ENCODE measurements at places on chromosomes 1 and 21.

- no peak for DNase-seq
These were observed 39.1 kb upstream of the ENAH start for GRCh38 chr1:225691861-225692516.

DNA sequence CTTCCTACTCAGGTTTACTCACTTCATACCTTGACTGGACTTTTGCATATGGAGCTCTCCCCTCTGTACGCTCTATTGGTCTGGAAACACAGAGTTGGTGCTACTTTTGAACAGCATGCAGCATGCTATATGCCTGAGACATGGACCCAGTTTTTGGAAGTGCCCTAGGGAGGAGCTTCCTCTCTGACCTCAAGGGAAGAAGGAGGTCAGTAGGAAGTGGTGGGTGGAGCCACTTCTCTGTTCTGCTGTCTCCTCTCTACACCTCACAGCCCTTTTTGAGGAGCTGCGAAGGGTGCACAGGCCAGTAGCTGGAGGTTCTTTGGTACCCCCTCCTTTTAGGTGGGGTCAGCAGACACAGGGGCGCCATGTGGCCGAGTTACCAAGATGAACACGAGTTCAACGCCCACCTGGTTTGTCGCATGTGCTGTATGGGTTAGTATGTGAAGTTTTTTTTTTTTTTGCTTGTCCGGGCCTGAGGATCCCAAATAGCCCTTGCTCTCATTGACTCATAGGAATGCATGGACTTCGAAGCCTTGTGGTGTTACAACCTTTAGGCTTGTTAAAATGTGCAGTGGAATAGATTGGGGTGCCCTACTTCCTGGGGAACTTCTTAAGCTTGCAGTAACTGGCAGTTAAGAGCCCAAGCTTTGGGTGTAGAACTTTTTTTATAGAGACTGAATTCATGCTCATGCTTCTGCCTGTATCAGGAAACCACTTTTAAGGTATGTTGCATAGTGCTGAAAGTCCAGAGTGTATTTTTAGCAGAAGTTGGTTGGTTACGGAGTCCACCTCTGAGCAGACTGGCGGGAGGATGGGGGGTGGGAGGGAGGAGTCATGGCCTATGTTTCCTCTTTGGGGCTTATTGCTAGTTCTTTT, 10.7 kb downstream of the MACF1 start:
- no peak for DNase-seq

- no peak for DNase-seq
These were observed 21.5 kb downstream of the EPHB2 start for GRCh38 chr1:22731924-22732720.

- no peak for DNase-seq
These were observed 360.7 kb downstream of the PTBP2 start for GRCh38 chr1:97082160-97082848.

- DNase-seq, result no peak
These were observed 59.3 kb downstream of the IGSF21 start for GRCh38 chr1:18166929-18167328.

DNA sequence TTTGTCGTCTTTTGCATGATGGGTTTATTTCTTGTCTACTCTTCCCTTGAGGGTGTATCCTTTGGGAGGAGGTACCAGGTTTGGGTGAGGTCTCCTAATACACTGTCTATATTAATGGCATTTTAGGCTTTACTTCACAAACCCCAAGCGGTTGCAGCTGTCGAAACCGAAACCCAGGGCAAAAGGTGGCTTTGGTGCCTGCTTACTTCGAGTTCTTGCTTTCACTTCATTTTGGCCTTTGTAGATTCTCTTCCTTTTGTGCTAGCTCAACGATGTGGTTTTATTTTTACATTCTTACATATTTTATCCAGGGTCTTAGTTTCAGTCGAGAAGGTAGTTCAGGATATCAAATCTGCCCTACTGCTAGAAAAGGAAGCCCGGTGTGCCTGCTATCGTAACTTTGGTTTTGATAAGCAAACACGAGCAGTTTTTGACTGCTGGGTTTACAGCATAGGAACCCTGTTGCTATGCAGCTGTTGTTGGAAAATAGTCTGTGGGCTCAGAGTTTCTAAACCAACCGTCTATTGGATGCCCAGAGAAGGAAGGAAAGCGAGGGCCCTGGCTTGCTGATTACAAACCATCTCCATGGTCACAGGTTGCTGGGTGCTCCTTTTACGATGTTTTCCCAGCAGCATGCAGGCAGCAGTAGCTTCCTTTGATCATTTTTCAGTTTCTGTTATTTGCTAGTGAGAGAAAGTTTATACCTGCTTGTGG, 9.8 kb upstream of the TSPAN2 start:
- DNase-seq, result peak; percentile 18

DNA sequence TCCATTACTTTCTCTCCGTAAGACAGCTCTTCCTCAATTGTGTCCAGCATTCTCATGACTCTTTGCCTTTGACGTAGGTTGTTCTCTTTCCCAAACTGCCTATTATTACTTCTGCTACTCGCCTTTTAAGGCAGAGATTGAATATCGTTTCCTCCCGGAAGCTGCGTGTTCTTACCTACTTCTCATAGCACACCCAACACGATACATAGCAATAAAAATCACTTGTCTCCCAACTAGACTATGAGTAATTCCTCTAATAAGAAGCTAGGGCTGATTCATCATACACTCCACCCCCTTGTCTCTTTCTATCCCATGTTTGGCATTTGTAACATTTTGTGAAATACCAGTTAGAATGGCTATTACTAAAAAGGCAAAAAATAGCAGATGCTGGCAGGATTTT, 55.8 kb upstream of the SGIP1 start:
- no peak for DNase-seq

- no peak for DNase-seq
These were observed 69.0 kb downstream of the FAAP20 start for GRCh38 chr1:2125350-2126211.

- DNase-seq, result no peak
These were observed 30.0 kb downstream of the PODN start for GRCh38 chr1:53091841-53092645.

DNA sequence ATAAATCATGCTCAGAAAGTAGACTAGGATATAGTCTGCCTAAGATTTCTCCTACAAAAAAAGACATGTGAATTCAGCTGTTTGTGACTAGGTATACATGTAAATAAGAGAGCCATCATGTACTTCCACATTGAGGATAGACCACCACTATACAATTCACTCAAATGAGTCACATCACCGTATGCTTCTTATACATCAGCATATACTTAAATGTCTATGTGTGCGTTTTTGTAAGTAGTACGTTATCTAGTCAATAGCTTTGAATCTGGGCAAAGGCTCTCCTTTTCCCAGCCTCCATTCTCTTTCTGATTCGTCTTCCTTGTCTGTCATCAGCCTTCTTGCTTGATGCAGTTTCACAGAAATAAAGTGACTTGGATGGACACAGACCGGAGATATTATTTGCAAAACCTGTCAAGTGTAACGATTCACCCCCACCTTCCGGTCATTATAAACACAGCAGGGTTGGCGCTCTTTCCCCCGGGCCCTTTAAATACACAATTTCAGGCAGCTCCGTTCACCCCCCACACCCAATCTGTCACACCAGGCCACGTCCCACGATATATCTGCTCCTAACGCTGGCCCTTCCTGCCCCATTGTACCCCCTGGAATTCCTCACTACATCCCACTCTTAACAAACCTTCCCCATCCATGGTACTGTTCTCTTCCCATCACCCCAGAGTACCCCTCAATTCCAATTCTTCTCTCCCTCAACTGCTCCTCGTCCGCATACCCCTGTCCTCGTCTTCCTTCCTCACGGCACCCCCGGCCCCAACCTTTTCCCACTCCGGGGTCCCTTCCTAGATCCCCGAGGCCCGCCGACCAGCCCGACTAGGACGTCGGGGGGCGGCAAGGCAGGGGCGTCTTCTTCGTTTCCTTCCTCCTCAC, 636 bp downstream of the VAMP4 start:
- peak; percentile 75 for DNase-seq

- no peak for DNase-seq
These were observed 1.7 kb downstream of the PTP4A2 start for GRCh38 chr1:31936278-31936980.

GRCh38 chr1:193211539-193211938, 25.1 kb upstream of the B3GALT2 start:
- no peak for DNase-seq

DNA sequence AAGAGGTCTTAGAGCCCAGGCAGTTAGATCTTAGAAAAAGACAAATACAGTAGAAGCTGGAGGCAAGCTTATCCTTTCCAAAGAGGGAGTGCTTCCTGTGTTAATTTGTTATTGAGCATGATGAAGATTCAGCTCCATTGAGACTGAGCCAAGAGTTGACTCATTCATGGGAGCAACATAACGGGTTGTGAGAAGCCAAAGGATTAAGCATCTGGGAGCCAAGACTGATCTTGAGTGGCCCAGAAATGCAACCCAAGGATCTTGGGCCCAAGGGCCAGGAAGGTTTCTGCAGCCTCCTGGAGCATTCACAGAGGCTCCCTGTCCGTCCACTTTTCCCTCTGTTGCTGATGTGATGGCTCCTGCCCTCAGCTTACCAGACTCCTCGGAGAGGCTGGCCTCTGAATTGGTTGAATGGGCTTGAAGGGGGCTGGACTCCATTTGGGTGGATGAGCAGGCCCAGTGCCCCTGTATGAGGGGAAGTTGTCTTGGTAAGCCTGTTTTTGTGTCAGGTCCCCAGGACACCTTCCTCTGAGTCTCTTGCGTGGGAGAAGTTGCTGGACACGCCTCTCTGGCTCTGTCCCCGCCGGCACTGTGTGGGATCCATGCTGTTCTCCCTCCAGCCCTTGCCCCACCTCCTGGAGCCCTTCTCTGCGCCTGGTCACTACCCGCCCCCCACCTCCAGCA, 42.4 kb downstream of the PDE9A start:
- no peak for DNase-seq

Measured in NCI-H146 (cell line).